ENCODE measurements at places on chromosomes 13 and 19.

- DNase-seq = no peak
Observed at GRCh38 chr13:40604135-40604534, 62.3 kb downstream of the FOXO1 start.

DNA sequence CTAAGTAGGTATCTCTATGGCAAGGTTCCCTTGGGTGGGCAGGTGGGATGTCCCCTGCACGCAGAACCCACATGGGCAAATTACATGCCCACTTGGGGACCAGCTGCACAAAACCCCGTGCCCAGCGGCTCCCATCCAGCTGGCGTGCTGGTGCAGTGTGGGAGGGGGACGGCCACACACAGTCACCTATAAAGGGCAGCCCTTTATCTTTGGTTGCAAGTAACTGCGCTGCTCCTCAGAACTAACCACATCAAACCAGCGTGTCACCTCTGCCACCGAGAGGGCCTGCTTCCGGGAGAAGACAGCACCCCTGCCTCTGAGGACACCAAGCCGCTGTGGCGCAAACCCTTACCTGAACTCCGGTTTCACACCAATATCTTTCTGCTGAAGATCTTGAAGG is 32.2 kb downstream of the ANKRD27 start:
- DNase-seq = peak; percentile 74

- DNase-seq = no peak
Observed at GRCh38 chr19:10767726-10768125, 49.8 kb downstream of the DNM2 start.

- no peak for DNase-seq
Observed at GRCh38 chr13:99654076-99654475, 152.8 kb downstream of the TM9SF2 start.

DNA sequence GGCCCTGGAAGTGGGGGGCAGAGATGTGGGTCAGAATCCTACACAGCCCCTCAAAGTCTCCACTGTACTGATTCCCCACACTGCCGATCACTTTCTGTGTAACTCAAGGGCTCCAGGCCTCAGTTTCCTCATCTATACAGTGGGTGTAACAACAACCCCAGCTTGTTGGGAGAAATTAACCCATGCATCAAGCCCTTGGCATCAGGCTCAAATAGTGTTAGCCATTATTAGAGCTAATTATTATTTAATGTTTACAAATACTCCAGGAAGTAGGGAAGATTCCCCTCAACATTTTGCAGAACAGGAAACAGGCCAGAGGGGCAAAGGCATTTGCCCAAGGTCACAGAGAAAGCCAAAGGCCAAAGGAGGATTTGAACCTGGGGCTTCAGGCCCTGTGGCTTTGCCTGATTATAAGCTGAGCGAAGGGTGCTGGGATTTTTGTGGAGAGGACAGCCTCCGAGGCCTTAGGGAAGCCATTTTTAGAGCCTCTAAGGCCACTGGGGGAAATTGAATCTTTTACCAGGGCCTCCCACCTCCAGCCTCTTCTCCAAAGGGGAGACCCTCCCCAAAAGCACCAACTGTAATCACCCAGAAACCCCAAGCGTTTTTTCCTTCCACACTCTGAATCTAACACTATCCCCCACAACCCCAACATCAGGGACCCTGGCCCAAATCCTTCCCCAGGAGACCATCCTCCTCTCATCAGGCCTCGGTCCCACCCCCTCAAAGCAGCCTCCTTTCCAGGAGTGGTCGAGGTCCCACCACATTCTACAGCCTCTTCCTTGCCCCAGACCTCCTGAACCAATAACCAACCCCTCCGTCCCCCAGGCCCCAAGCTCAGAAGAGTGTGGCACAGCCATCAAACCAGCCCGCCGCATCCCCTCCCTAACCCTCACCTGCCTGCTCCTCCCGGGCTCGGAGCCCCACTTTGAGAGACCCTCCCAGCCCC is 1.1 kb downstream of the FKBP8 start:
- no peak for DNase-seq

- no peak for DNase-seq
Observed at GRCh38 chr13:33376212-33376611, 90.7 kb upstream of the STARD13 start.

DNA sequence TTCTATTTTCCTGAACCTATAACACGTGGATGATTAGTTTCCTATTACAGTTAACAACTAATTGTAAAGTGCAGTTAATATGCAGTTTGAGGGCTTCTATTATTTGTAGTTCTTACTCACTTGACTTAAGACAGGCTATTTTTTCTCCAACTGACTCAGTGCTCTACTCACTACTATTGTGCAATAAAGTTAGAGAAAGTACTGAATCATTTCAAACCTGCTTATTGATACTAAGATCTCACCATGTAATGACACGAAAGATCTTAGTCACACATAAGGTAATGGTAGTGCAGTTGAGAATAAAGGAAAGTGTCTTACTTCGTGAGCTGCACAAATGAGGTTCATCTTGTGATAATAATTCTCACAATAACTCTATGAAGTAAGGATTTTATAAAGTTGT is 22.8 kb upstream of the ITM2B start:
- DNase-seq = no peak
